Upper lobe of right lung (tissue), 1 donor: ENCODE measurements at places on chromosomes 5 and 9. TPM values are rescaled to one million over a fixed set of nuclear protein-coding genes. Genes with fewer than 3 reads are reported as not detected.

Gene NTRK2
- total RNA-seq = 0.98 TPM

Gene TMEM215
- total RNA-seq = not detected

Gene INSL4
- total RNA-seq = not detected

GRCh38 chr5:169641253-169641652 is 4.2 kb downstream of the DOCK2 start:
- DNase-seq = no peak

DNA sequence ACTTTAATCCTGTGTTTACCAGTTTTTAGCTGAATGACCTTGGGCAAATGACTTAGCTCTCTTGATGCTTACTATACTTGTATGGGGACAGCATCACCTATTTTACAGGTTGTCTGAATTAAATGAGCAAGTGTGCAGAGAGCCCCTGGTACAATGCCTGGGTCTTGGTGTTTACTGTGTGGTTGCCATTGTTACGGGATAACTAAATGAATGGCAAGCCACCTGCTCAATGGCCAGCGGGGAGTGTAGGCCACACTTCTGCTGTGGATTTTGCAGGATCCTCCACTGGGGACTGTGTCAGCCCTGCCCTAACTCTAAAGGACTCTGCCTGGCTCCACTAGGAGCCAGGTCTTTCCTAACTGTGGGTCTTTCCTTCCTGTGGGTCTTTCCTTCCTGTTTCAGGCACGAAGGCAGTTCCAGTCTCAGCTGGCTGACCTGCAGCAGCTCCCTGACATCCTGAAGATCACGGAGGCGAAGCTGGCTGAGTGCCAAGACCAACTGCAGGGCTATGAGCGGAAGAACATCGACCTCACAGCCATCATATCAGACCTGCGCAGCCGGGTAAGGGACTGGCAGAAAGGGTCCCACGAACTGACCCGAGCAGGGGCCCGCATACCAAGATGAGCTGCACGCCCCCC is 10.3 kb upstream of the GLE1 start:
- peak; percentile 74 for DNase-seq

DNA sequence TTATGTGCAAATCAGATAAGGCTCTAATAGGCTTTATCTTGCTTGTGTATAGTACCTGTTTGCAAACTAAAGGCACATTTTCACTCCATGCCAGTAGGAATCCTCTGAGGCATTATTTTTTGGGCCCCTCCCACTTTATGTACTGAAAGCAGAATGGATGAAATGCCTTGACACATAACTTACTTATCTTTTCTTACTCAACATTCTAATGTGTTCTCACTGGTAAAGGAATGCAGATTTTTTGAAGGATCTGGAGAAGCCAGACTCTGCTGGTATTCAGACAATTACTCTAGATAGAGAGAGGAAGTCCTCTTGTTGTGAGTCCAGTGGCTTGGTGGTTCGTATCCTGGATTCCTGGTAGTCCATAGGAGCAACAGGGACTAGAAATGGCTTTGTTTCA is 336.7 kb downstream of the CCDC171 start:
- no peak for DNase-seq
